Mammary epithelial cell (primary cell): ENCODE measurements at places on chromosomes 16 and 17. TPM values are rescaled to one million over a fixed set of nuclear protein-coding genes. Genes with fewer than 3 reads are reported as not detected.

DNA sequence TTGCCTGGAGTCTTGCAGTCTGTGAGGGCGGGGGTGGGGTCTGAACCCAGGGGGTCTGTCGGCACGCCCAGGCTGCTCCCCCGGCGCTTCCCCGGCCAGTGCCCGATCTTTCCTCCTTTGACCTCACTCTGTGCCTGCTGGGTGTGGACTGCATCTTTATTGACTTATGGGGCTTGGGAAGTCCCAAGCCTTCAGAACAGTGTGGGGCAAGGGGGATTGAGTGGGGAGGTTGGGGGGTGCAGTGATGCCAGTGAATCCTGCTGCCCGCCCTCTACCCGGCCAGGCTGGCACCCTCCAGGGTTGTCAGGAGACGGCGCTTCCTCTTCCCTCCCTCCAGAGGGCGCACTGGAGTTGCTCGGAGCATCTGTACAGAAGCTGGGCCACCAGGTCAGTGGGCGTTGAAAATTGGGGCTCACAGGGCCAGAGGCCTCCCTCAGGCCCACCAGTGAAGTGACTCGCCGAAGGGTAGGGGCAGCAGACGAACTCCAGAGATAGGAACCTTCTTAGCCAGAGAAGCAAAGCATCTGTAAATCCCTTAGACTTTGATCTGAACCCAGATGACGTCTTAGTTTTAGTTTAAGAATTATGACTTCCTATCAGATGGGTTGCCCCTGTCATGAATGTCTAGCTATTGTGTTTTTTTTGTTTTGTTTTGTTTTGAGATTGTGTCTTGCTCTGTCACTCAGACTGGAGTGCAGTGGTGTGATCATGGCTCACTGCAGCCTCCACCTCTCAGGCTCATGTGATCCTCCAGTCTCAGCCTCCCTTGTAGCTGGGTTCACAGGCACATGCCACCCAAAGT, 184.8 kb upstream of the CIBAR2 start:
- no peak for DNase-seq

DNA sequence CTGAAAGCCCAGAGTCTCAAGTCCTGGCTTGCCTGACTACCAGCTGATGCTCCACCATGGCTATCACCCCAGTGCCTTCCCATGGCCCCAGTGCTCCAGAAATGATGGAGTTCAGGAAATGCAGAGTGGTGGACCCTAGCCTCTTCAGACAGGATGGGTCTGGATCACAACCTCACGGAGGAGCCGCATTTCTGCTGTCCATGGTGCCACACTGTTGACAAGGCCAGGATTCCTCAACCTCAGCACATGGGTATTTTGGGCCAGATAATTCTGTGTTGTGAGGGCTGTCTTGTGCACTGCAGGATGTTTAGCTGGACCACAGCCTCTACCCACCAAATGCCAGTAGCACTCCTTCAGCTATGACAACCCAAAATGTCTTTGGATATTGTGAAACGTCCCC, 6.7 kb upstream of the CRHR1 start:
- no peak for DNase-seq

- DNase-seq, result peak; percentile 74
Measured at GRCh38 chr17:77420804-77421629, 280.2 kb downstream of the SEC14L1 start.

DNA sequence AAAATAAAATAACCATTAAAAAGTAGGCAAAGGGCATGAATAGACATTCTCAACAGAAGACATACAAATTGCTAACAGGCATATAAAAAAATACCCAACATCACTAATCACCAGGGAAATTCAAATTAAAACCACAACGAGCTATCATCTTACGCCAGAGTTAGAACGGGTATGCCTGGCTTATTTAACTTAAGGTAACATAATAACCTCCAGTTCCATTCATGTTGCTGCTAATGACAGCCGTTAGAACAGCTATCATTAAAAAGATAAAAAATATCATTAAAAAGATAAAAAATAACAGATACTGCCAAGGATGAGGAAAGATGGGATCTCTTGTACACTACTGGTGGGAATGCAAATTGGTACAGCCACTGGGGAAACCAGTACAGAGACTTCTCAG, 89.3 kb downstream of the GAS7 start:
- no peak for DNase-seq

DNA sequence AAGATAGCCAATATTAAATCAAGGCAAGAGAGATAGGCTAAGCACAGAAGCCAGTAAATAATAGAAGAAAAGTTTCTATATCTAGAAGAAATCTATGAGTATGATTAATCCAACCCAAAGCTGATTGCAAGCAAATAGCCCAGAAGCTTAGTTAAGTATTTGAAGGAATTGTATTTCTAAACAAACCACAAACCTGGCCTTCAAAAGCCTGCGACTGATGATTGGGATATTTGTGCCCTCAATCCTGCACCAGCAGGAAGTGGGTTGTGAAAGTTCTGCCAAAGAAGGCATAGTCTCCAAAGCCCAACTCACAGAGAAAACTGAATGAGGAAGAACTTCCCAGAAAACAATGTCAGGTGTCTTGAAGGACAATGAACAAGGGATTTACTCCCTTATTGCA, 114.5 kb upstream of the C17orf78 start:
- peak; percentile 43 for DNase-seq

DNA sequence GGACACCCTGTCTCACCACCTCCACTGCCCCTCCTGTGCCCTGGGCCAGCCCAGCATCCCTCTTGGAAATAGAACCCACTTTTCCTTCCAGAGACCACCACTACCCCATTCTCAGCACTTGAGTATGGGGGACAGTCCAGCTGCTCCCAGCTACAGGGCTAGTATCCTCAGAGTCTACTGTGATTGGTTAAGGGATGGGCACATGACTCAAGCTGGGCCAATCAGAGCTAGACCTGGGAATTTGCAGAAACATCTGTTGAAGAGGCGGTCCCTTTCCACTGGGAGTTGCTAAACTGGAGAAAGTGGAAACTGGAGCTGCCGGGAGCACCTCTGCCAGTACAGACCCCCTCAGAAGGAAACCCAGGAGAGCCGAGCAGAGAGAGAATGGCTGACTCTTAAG, 156.6 kb downstream of the GSG1L start:
- no peak for DNase-seq

GRCh38 chr16:69049603-69050375, 55.7 kb upstream of the HAS3 start:
- DNase-seq, result no peak

GRCh38 chr16:86929057-86929871, 350.9 kb downstream of the FOXL1 start:
- DNase-seq, result peak; percentile 54

- DNase-seq, result no peak
Measured at GRCh38 chr16:80025236-80025635, 424.7 kb upstream of the MAF start.

- peak; percentile 68 for DNase-seq
Measured at GRCh38 chr17:39863918-39864746, at the start of gene IKZF3. Gene IKZF3, minus strand, starts transcription at chr17:39864312. Its CDS starts 186 bp downstream, at chr17:39864126.

- peak; percentile 72 for DNase-seq
Measured at GRCh38 chr16:8878523-8878911, 3.6 kb upstream of the LITAFD start.

DNA sequence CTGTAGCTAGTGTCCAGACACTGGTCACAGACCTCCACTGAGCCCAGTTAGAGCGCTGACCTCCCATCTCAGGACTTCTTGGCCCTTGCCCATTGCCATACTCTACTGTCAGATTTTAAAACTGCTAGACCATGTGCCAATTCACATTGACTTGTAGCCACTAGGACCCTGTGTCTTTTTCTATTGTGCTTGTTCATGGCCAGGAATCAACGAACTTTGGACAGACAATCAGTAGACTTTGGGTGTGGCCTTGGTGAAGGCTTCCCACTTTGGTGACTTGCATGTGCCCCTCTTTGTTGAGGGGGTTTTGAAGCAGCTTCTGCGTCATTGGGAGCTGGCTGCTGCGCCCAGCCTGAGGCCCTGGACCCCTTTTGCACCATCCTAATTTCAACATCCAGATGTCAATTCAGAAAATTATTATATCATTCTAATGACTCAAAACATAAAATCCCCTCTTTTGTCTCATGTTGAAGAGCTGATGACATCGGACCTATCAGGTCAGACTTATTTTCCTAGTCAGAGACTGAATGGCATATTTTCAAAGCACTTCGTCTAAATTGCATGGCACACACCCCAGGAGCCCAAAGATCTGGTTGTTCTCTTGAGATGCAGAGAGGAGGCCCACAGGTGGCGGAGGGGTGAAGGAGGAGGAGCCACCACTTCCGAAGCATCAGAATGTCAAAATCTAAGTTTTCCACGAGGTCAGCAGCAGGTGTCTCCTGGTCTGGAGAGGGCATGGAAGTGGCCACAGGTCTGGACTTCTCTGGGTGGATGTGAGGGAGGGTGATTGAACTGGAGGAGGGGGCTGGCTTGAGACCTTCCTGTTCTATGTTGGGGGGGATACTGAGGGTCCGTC, 93.4 kb upstream of the CBX4 start:
- DNase-seq, result no peak

- DNase-seq, result no peak
Measured at GRCh38 chr17:79531191-79532095, 79.4 kb downstream of the RBFOX3 start.

GRCh38 chr17:82227629-82228277, 1.1 kb upstream of the SLC16A3 start:
- no peak for DNase-seq

Gene CAPNS2
- polyA plus RNA-seq, result 0.82 TPM

Gene CBX4
- 11.2 TPM for polyA plus RNA-seq

Gene PTGES3L
- 0.40 TPM for polyA plus RNA-seq

Gene TNP2
- polyA plus RNA-seq, result not detected

Gene RAMP2
- polyA plus RNA-seq, result 0.08 TPM

Gene GPS1
- 103 TPM for polyA plus RNA-seq

Gene GNAO1
- 0.19 TPM for polyA plus RNA-seq

Gene TBC1D3H
- polyA plus RNA-seq, result not detected

Gene MAPT
- polyA plus RNA-seq, result 0.20 TPM

Gene CLEC19A
- polyA plus RNA-seq, result not detected

Gene UTS2R
- not detected for polyA plus RNA-seq
